ENCODE measurements at places on chromosomes 2 and 18.

DNA sequence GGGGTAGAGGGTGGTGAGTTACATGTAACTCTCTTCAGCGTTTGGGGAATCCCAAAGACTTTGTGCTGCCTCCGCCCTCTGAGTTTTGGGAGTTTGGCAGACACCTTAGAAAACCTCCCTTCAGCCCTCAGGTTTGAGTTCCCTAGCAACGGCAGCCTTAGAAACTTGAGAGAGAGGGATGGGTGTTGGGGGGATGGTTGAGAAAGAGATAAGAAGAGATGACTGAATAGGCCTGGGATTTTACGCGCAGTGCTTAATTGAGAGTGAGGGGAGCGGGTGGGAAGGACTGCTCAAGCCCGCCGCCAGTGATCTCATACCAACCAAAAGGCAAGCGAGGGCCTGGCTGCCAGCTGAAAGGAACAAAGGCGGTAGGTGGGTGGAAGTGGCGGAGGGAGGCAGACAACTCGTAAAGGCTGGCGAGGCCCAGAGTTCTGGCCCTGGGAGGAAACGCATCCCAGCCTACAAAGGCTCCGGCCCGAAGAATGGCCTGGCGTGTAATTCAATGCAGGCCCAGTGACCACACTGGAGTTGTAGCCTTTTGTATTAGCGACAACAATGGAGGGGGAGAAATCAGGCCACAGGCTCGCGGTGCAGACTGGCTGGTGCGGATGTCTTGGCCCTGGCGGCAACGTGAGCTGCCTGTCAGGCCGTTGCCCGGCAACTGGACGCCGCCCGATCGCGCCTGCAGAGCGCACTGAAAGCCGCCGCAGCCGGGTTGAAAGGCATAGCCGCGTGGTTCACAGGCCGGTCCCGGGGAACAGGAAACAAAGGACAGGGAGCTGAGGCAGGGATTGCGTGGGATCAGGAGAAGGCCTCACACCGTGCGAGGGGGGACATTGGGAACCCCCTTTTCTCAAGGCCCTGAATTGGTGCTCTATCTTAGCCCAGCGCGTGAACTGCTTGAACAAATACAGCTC, 39.9 kb upstream of the DARS1 start:
- no peak for DNase-seq

DNA sequence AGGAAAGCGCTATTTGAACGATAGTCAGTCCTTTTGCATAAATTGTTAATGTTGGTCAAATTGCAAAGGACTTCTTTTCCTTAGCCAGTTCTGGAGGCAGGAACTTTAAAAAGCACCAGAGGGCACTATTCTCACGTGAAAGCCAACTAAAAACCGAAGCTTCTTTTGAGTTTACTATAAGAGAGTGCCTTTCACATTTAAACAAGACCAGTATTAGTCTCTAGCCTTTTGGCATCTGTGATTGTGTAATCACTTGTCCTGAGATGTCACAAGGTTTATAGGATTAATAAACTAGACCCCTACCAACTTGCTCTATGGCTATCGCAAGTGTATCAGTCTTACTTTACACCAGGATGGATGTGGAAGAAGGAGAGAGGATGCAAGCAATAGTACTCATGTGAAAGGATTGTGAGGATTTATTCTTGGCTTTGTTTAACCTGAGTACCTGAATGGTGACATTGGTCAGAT, 14.4 kb upstream of the STAT4 start:
- no peak for DNase-seq

DNA sequence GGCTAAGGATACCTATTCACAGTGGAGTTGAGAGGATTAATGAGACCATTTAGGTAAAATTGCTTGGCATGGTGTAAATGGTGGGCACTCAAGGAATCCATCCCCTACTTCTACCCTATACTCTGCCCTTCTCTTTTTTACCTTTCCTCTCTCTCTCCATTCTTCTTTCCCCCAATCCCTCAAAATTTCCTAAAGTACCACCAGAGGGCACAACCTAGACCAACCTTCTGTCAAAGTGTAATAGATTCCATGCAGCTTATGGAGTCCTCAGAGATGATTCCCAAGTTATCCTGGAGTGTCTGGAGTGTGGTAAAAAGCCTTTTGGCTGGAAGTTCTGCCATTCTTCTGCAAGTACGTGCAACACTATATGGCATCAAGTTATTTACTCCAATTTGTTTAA, 33.0 kb upstream of the CCDC195 start:
- no peak for DNase-seq

DNA sequence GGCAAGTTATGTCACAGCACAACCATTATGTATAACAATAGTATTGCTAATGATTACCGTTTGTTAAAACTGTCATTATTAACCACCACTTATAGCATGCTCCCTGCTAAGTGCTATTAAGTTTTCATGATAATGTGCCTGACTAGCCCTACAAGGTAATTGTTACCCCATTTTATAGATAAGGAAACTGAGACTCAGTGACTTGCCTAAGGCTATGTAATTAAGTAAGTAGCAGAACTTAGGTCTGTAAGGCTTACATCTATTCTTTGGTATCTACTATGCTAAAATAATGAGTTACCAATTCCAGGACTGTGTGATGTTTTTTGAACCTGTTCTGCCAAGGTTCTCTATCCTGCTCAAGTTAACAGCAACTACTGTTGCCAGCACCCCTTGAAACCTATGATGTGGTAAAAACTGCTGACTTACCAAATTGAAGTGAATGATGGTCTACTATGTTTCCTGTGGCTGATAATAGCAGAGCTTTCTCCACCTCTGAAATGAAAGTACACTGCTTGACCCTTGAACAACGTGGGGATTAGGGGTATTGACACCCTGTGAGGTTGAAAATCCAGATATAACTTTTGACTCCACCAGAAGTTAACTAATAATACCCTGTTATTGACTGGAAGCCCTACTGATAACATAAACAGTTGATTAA, 18.2 kb downstream of the ACVR2A start:
- DNase-seq = no peak

DNA sequence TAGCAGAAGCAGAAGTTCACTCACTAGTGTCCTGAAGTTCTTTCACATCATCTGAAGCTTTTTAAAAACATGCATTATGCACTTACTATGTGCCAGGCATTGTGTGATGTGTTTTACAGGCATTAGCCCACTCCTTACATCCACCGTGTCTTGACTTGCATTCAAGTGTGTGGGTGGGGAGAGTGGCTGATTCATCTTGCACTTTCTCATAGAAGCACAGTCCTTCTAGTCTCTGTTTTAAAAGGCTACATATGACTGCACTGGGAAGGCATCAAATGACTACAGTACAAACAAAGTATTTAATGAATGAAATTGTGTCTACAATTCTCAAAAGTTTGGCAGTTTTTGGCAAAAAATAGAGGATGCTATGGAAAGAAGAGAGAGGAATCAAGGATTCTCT, 21.6 kb upstream of the DSC3 start:
- DNase-seq = no peak

- DNase-seq = no peak
These were observed 17.6 kb upstream of the PPP4R1 start for GRCh38 chr18:9631814-9632496.

DNA sequence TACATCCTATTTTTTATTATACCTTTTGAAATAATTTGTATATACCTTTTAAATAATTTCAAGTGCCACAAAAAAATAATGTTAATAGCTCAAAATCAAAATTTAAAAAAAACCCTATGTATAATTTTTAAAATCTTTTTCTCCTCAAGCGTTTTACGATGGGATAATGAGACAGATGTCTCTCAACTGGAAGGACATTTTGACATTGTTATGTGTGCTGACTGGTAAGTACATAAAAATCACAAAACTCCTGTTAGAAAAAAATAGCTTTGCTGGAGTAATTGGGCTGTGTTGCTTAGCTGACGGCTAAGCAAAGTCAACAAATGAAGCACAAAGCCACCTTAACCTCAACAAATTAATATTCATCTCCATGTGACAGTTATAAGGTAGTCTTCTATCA, 198.0 kb upstream of the SIX3 start:
- no peak for DNase-seq

DNA sequence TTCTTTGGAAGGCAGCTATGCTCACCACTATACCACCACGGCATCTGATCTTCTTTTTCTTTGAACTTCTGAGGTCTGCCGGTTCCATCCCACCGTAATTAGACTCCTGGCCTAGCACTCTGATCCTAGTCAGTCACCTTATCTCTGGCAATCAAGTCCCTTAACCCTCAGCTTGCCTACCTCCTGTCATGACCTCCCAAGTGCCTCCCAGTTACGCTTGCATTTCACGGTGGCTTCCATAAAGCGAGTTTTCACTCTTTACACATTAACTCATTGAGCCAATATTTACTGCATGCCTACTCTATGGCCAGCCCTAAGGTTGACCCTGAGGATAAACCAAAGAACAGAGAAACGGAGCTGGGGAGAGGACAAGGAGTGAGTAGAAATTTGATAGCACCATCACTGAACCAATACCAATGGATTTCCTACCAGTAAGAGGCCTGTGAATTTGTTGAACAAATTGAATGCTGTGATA, 37.8 kb upstream of the TMEM182 start:
- no peak for DNase-seq

- DNase-seq = no peak
These were observed 18.2 kb downstream of the LANCL1 start for GRCh38 chr2:210458395-210458794.

DNA sequence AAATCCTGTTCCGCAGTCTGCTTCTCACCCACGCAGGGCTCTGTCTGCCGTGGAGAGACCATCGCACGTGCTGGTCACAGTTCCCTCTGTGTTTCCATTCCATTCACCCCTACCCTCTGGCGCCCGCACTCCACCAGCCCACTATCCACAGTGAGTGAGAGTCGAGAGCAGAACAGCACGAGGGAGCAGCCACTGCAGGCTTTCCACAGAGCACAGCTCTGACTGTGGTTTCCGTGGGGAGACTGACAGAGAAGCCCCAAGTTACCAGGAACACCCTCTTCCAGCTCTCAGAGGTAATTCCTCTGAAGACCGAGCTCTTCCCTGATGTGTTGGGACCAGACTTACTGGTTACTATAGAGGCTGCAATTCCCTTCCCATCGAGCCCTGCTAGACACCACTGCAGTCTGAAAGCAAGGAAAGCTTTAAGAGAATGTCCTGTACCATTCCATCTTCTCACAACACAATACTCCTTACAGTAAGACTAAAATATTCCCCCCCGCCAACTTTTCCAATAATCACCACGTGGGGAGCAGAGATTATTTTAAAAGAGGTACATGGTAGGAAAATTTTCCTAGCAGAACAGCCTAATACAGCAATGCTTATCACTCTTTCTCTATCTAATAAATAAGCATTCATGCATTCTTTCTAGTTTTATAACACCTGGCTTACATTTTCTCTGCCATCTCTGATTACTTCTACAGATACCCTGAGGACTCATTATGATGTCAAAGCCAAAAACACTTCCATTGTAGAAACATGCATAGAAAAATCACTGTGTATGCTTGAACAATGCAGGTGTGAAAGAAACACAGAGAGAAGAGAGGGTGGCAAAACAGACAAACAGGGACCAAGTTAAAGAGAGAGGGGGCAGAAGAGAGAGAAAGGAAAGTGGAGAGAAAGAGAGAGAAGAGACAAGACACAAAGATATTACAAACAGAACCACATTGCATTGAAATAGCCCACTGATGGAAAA, 4.7 kb downstream of the MYT1L start:
- DNase-seq = no peak

- DNase-seq = no peak
These were observed 26.7 kb downstream of the CNNM4 start for GRCh38 chr2:96787411-96787810.

GRCh38 chr2:156652691-156653090, 216.5 kb downstream of the GPD2 start:
- DNase-seq = no peak

DNA sequence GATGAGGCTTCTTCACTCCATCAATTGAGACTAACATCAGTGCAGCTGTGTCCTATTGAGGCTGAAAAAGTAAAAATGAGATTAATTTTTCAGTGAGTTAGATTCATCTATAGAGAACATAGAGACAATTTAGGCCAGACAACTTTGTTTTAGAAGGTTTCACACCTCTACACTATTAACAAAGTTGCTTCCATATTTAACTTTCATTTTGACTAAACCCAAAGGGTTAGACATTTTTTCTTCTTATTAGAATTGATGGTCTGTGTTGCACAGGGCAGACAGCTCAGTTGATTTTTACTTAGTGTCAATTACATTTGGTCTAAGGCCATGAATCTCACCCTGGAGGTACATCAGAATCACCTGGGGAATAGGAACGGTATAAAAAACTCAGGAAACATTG, 130.2 kb upstream of the NXPH2 start:
- DNase-seq = no peak

- DNase-seq = no peak
These were observed 54.3 kb upstream of the RBM44 start for GRCh38 chr2:237744270-237744612.

GRCh38 chr18:35143622-35144596, 96.9 kb upstream of the ZNF397 start:
- no peak for DNase-seq

DNA sequence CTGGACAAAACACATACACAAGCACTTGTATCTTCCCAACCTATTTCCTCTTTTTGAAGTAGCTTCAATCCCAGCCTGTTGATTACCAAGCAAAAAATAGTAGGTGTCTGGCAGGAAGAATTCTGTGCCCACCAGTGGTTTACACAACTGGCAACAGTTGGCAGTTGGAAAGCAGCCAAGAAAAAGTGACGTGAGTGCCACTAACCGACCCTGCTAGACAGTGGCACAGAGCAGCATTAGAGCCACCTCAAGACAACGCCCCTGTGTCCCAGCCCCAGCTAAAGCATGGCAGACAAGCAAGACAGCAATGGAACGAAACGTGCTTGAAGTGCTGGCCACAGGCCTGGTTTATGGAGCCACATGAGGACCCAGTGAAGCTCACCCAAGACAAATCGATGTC, 379.6 kb downstream of the FBXO15 start:
- no peak for DNase-seq

- DNase-seq = no peak
These were observed 4.0 kb downstream of the EMILIN2 start for GRCh38 chr18:2850816-2851215.

- no peak for DNase-seq
These were observed 489.7 kb downstream of the SOX11 start for GRCh38 chr2:6181926-6182325.

GRCh38 chr2:128313091-128313836, 5.4 kb downstream of the HS6ST1 start:
- no peak for DNase-seq

DNA sequence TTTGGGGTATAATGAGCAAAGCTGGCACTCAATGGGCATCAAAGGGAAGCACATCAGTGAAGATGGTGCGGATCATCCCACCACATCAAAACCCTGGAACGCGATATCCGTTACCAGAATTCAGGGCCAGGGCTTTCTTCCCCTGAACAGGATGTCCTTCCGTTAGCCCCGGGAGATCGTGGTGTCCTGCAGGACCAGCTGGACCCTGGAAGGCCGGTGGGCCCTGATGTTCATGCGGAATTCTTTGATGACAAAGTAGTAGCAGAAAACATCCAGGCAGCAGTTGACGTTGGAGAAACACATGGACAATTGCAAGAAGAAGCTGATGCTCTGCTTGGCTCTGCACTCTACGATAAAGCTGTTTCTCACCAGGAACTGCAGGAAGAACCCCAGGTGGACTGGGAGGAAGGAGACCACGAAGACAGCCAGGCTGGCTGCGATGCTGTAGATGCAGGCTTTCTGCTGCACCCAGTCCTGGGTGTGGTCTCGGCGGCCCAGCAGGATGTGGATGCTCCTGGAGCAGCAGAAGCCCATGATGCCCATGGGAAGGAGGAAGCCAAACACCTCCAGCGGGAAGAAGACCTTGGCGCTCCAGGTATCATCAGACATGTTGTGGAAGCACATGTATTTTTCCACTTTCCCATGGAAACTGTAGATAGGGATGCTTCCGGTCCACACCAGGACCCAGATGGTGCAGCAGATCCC, 15.0 kb downstream of the GPR55 start:
- no peak for DNase-seq
